ENCODE measurements at places on chromosomes 1 and 21. TPM values are rescaled to one million over a fixed set of nuclear protein-coding genes. Genes with fewer than 3 reads are reported as not detected.

COQ8A gene
- total RNA-seq = 45.0 TPM

DNA sequence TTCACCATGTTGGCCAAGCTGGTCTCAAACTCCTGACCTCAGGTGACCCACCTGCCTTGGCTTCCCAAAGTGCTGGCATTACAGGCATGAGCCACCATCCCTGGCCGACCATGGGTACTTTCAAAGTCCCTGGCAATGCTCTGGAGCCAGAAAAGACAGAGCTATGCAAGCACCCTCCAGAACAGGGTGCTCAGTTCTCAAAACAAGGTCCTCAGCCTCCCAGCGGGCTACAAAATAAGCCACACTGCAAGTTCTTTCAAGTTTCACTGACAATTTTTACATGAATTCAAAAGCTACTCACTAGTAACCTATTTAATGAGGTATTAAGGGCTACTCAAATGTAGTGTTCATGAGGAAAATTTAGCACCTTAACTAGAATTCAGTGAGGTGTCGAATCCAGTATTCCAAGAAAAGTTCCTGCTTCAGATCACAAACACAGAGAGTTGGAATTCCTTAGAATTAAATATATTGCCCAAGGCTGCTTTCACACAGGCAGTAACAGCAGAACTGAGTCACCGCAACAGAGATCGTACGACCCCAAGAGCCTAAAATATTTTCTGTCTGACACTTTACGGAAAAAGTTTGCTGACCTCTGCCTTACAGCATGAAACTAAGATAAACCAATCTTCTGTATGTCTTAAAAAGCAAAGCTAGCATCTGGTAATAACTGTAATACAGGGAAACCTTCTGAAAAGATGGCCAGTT, 60.7 kb downstream of the HSF2BP start:
- DNase-seq = no peak
- no peaks in the 10 kb centered on the region for H3K27me3 ChIP-seq
- no peaks in the 10 kb centered on the region for H3K36me3 ChIP-seq
- H3K4me3 ChIP-seq = no peak overlapping the region
- H3K4me1 ChIP-seq = no peaks in the 10 kb centered on the region
- H3K27ac ChIP-seq = no peak overlapping the region

DNA sequence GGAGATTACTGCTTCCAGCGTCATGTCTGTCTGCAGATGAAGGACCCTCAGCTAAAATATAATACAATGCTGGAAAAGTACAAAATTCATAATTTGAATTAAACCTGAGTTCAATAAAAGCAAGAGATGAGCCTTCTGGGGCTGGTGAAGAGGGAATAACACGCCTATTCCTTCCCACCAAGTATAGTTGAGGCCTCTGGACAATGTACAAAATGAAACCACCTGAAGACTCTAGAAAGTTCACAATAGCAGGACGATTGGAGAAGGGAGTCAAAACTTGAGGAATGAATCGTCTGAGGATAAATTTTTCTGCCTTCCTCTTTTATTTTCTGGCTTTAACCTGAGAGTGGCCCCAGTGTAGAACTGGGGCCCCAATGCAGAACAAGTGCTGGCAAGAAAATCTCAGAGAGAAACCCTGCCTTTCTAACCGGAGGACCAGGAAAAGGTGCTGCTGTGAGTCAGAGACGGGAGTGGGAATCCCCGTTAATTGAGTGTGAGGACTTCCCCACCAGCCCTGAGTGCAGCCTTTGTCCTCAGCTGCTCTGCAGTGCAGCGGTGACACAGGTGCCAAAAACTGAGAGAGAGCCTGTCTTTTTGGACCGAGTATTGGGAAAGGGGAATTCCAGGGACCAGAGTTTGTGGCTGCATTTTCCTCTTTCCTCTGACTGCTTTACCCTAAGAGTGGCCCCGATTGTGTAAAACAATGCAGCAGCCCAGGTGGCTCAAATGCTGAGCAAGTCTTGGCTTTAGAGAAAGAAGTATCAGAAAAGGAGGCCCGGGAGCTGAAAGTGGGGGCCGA, 264.9 kb downstream of the DYRK1A start:
- no peaks in the 10 kb centered on the region for H3K36me3 ChIP-seq
- DNase-seq = no peak
- no peaks in the 10 kb centered on the region for H3K27me3 ChIP-seq
- H3K4me3 ChIP-seq = no peak overlapping the region
- H3K27ac ChIP-seq = no peak overlapping the region
- peaks cover 12% of the 10 kb centered on the region for H3K4me1 ChIP-seq

DNA sequence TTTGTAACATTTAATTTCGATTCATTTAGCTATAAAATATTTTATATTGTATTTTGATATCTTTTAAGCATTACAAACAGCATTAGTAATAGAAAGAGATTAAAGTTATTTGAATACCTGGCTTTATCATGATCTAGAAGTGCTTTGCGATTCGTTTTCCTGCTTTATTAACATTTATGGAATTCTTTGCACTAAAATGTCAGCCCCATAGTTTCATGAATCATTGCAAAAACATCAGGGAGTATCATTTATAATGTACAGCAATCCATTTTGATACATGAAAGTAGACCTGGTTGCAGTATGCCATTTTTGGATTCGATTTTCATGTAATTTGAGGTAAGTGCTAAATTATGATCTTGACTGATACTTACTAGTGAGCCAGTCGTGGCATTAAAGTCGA, 108.0 kb upstream of the DPYD start:
- H3K4me1 ChIP-seq = no peaks in the 10 kb centered on the region
- H3K36me3 ChIP-seq = no peaks in the 10 kb centered on the region
- no peak for DNase-seq
- no peaks in the 10 kb centered on the region for H3K27me3 ChIP-seq
- H3K4me3 ChIP-seq = no peak overlapping the region

ANKRD35 gene
- total RNA-seq = 1.5 TPM

- DNase-seq = no peak
- H3K36me3 ChIP-seq = no peaks in the 10 kb centered on the region
- no peak overlapping the region for H3K4me3 ChIP-seq
- H3K4me1 ChIP-seq = no peaks in the 10 kb centered on the region
- no peaks in the 10 kb centered on the region for H3K27me3 ChIP-seq
Observed at GRCh38 chr1:56397811-56398231, 181.5 kb downstream of the PLPP3 start.

GRCh38 chr1:235533476-235534168, 29.4 kb upstream of the B3GALNT2 start:
- DNase-seq = no peak
- no peaks in the 10 kb centered on the region for H3K36me3 ChIP-seq
- H3K4me1 ChIP-seq = no peaks in the 10 kb centered on the region
- H3K4me3 ChIP-seq = no peak overlapping the region

- H3K27me3 ChIP-seq = no peaks in the 10 kb centered on the region
- no peaks in the 10 kb centered on the region for H3K36me3 ChIP-seq
- no peak overlapping the region for H3K27ac ChIP-seq
- H3K4me3 ChIP-seq = no peak overlapping the region
- H3K4me1 ChIP-seq = no peaks in the 10 kb centered on the region
- DNase-seq = no peak
Observed at GRCh38 chr1:93415296-93415695, 32.6 kb upstream of the FNBP1L start.

NRDC gene
- total RNA-seq = 115 TPM

PYHIN1 gene
- total RNA-seq = 3.9 TPM

FCGR3B gene
- total RNA-seq = 50.1 TPM

GRCh38 chr1:186435336-186435735, 25.6 kb downstream of the PDC start:
- H3K36me3 ChIP-seq = no peaks in the 10 kb centered on the region

- no peaks in the 10 kb centered on the region for H3K36me3 ChIP-seq
- no peak for DNase-seq
- H3K4me3 ChIP-seq = no peak overlapping the region
- H3K27ac ChIP-seq = no peak overlapping the region
- no peaks in the 10 kb centered on the region for H3K27me3 ChIP-seq
- no peaks in the 10 kb centered on the region for H3K4me1 ChIP-seq
Observed at GRCh38 chr1:163799190-163799805, 477.5 kb downstream of the NUF2 start.

GRCh38 chr1:78237364-78237916, 191.7 kb downstream of the GIPC2 start:
- H3K36me3 ChIP-seq = no peaks in the 10 kb centered on the region
- peak; percentile 66 for DNase-seq
- no peaks in the 10 kb centered on the region for H3K27me3 ChIP-seq

- H3K4me1 ChIP-seq = no peaks in the 10 kb centered on the region
- DNase-seq = no peak
- no peaks in the 10 kb centered on the region for H3K27me3 ChIP-seq
- peak overlapping the region; percentile 70 for H3K27ac ChIP-seq
- peak overlapping the region; percentile 14 for H3K4me3 ChIP-seq
Observed at GRCh38 chr1:172778456-172779455, 119.9 kb downstream of the FASLG start.

GRCh38 chr1:68917456-68917855, 420.6 kb upstream of the DEPDC1 start:
- no peaks in the 10 kb centered on the region for H3K4me1 ChIP-seq
- H3K27me3 ChIP-seq = no peaks in the 10 kb centered on the region
- no peaks in the 10 kb centered on the region for H3K36me3 ChIP-seq

SUMO3 gene
- 88.2 TPM for total RNA-seq

DNA sequence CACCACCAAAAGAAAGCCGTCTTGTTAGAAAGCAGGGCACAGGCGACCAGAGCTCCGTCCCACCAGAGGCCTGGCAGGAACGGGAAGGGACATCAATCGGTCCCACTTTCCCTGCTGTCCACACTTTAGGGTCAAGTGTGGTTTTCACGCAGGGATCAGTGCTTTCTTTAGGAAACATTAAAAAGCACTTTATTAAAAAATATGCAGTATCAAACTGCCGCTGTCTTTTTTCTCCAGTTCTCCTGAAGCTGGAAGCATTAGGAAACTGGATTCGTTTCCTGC, 437 bp downstream of the IFNLR1 start:
- DNase-seq = no peak
- H3K4me3 ChIP-seq = peak overlapping the region; percentile 66
- no peaks in the 10 kb centered on the region for H3K36me3 ChIP-seq
- H3K27me3 ChIP-seq = peaks cover 13% of the 10 kb centered on the region

DNA sequence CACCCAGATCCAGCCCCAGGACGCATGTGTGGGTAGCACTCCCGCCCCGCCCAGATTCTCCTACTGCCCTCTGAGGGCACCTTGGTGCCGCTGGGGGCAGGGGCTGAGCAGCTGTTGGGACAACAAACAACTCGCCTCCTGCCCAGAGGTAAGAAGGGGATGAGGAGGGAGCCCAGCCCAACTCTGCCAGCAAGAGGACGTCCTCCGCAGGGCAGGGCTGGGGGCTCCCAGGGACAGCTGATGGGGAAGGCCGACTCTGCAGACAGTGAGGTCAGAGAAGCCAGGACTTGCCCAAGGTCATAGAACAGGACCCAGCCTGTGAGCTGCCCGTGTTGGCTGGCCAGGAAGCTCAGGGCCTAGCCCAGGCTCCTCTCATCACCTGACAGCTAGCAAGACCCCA, 18.8 kb downstream of the RAP1GAP start:
- H3K4me1 ChIP-seq = peaks cover 7% of the 10 kb centered on the region
- no peaks in the 10 kb centered on the region for H3K36me3 ChIP-seq
- H3K4me3 ChIP-seq = no peak overlapping the region

GRCh38 chr1:46599059-46599970, 4.8 kb downstream of the MKNK1 start:
- peaks cover 68% of the 10 kb centered on the region for H3K4me1 ChIP-seq
- no peaks in the 10 kb centered on the region for H3K36me3 ChIP-seq
- H3K4me3 ChIP-seq = no peak overlapping the region
- DNase-seq = no peak
- no peak overlapping the region for H3K27ac ChIP-seq
- H3K27me3 ChIP-seq = no peaks in the 10 kb centered on the region

DNA sequence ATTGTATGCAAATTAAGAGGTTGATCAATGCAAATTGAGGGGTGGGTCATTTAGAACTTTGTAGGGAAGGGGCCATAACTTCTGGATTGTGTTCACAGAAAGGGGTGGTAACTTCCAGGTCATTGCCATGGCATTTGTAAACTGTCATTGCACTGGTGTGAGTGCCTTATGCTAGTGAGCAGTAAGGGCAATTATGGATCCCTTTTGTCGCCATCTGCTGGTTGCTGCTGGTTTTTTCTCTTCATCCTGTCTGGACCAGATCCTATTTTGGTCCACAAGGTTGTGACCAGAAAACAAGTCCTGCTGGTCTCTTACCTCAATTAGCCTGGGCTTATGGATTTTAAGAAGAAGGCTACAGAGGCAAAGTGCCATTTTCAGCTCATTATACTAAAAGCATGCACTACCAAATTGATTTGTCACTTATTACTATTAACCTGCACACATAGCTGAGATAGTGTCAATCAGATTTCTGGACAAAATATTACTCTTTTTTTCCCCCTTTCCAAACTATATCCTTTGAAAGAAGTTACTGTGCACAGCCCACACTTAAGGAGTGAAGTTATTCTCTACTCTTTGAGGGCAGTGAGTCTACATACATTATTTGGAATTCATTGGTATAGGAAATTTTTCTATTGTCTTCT, 196.2 kb downstream of the ZC3H11B start:
- DNase-seq = no peak
- no peak overlapping the region for H3K27ac ChIP-seq
- no peak overlapping the region for H3K4me3 ChIP-seq
- no peaks in the 10 kb centered on the region for H3K27me3 ChIP-seq

DNA sequence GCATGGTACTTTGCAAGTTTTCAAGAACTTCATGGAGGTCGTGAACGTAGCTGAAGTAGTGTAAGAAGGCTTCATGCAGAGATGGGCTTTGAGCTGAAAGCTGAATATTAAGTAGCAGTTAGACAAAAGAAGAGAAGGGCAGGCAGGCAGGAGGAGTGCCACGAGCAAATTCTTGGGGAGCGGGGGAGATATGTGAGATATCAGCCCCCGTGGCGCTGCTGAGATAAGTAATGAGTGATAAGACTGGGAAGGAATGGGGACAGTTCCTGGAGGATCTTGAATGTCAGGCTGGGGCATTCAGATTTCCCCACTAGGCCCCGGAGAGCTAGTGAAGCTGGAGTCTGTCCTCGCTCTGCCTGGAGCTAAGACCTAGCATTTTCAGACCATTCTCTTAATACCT, 27.9 kb upstream of the KIRREL1 start:
- H3K4me3 ChIP-seq = no peak overlapping the region
- H3K4me1 ChIP-seq = peaks cover 3% of the 10 kb centered on the region
- no peak for DNase-seq
- no peaks in the 10 kb centered on the region for H3K36me3 ChIP-seq
- no peak overlapping the region for H3K27ac ChIP-seq

EXO1 gene
- total RNA-seq = 1.4 TPM

EPHB2 gene
- 5.0 TPM for total RNA-seq

SPAG17 gene
- 9.9 TPM for total RNA-seq

GRCh38 chr1:105934806-105935205, 1121.7 kb upstream of the PRMT6 start:
- DNase-seq = no peak
- no peaks in the 10 kb centered on the region for H3K27me3 ChIP-seq
- no peaks in the 10 kb centered on the region for H3K36me3 ChIP-seq
- no peaks in the 10 kb centered on the region for H3K4me1 ChIP-seq
- H3K4me3 ChIP-seq = no peak overlapping the region
